ENCODE measurements at places on chromosomes 13 and 19.

DNA sequence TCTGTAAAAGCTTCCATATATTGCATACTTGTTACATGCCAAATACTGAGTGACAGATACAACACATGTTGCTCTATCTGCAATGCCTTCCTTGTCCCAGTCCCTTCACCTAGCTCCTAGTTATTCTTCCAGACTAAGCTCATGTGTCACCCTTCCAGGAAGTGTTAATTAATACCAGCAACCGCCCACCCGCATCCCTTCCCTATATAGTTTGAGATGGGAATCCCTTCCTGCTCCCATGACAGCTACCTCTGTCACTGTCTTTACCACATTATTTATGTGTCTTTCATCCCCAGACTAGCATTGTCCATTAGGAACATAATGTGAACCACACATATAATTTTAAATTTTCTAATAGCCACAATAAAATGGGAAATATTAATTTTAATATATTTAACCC, 49.5 kb upstream of the FRY start:
- no peak for DNase-seq

DNA sequence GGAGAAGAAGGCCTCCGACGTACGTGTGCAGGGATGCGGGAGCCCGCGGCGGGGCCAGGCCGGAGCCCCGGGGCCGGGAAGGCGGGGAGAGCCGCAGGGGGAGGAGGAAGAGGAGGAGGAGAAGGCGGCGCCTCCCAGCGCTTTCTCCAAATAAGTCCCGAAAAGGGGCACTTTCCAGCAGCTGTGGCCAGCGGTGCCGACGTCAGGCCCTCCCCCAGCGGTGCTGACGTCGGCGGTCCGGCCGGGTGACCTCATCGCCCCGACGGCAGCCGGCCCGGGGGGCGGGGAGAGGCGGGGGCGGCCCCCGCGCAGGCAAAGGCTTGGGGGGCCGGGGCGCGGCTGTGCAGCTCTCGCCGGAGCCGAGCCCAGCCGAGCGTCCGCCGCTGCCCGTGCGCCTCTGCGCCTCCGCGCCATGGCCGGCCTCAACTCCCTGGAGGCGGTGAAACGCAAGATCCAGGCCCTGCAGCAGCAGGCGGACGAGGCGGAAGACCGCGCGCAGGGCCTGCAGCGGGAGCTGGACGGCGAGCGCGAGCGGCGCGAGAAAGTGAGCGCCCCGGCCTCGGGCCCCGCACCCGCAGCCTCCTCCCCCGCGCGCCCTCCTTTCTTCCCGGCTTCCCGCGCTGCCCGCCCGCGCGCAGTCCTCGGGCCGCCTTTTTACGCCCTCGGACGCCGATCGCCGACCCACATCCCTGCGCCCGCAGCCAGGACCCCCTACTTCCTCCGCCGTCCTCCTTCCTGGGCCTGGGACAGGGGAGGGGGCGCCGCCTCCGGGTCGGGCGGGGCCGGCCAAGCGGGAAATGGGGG, at the start of gene TPM4:
Gene TPM4 (plus strand): TSS at position 342 of the 804 bp plus-strand sequence. CDS start 71 bp downstream, at position 413.
- peak; percentile 97 for DNase-seq

- DNase-seq, result no peak
Observed at GRCh38 chr13:102718746-102719145, 23.9 kb upstream of the METTL21C start.

- peak; percentile 80 for DNase-seq
Observed at GRCh38 chr13:60431108-60431700, 34.2 kb downstream of the TDRD3 start.

DNA sequence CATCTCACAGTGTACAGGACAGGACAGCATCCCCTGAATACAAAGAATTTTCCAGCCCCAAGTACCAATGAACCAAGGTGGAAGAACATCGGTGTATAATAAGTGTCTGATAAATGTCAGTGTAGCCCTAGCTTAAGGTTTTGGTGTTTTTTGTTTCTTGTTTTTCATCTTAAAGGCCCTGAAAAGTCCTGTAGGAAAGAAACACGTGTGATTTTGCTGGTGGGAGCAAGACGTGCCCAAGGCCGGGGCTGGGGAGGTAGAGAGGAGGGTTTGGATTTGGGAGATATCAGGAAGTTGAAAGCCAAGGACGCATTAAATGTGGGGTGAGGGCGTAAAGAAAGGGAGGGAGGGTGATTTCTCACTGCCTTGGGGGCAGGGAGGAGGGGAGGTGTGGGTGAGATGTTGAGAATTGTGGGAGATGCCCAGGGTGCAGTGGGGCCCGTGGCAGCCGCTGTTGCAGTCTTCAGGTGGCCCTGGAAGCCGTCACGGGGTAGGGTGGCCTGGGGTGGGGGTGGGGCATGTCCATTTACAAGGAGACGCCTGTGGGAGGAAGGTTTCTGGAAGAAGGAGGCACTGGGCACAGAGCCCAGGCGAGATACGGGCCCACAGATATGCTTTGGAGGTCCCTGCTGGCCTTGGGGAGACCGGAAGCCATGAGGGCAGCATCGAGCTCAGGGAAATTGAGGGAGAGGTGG, 6.7 kb downstream of the CAMSAP3 start:
- DNase-seq, result peak; percentile 11

DNA sequence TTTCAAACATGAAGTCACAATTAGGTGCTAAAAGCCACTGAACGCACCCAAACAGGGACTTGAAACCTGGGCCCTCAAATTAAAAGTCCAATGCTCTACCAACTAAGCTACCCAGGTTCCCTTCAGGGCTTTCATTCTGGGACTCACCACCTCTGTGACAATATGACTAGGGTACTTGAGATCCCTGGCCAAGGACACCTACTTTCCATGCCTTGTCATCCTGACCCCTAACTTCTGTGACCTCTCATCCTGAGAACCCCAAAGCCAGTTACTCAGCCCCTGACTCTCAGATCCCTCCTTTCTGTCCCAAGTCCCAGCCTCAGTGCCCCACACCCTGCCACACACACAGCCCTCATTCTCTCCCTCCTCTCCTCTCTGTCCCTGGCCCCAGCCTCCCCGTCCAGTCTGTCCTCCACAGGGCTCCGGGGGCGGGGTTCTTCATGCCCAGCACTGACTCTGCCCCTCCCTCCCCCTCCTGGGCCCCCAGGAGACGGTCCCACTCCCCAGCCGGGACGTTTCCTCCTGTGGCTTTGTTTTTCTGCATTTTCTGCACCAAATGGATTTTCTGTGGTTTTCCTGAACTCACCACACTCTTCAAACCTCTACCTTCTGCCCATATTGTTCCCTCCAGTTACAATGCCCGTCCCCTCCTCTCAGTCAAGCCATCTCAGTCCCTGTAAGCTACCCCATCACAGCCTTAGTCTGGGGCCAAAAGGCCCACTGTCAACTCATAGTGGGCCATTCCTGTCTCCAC, 7.0 kb downstream of the RCN3 start:
- no peak for DNase-seq

DNA sequence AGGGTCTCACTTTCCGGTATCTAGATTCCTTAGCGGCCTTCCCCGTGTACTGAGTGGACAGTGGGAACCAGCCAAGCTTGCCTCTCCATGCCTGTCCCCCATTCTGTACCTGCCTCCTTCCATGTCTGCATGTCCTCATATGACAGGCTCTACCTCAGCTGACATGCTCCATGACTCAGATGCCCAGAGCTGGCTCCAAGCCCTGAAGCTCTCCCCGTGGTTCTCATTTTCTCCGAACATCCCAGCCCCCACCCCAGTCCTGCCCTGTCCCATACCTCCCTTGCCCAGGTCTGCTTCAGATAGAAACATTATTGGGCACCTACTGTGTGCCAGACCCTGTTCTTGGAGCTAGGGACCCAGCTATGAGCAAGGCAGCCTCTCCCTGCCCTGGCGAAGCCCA, 17.1 kb upstream of the SHFL start:
- DNase-seq, result no peak

DNA sequence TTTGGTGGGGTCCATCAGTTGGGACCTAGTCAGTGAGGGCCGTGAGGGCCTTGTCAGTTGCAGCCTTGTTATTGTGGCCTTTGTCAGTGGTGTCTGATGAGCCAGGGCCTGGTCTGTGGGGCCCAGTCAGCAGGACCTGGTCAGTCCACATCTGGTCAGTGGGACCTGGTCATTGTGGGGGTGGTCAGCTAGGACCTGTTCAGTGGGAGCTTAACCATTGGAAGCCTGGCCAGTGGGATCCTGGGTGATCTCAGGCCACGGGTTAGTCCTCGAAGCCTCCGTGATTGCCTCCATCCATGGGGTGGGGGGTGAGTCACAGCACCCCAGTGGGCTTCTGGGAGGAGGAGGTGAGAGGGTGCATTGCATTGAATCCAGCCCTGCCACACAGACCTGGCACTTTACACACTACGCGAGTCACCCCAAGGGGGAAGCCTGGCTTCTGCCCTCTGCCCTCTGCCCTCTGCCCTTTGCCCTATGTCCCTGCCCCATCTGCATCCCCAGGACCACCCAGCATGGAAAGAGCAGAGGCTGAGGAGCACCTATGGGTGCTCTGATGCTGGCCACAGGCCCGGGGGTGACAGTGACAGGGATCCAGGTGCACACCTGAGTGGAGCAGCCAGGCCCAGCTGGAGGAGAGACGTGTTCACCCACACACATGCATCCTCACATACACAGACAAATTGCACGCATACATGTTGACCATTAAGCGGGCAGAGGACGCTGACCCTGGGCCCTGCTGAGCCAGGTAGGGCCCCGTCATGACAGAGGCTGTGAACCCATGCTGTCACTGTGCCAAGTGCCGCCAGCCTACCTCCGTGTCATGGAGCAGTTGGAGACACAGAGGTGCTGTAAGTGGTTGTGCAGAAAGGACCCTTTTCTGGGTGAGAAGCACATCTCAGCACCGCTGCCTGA, 59.8 kb upstream of the TPM4 start:
- no peak for DNase-seq

- no peak for DNase-seq
Observed at GRCh38 chr13:31036731-31037695, 104.6 kb downstream of the TEX26 start.

DNA sequence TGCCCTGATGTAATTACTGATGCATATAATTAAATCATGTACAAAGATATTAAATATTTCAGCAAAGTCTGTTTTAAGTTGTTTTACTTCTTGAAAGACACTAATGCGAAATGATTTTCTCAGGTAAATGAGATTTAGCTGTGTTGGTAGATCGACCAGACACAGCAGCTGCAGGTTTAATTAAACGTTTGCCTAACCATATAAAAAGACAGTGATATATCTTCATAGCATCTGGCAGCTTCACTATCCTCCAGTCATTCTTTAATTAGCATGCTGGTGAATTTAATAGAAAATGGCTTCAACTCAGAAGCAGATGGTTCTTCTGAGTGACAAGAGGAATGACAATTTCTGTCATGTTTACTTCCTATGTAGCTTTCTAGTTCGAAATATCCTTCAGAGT, 69.3 kb downstream of the NHLRC3 start:
- DNase-seq, result no peak

DNA sequence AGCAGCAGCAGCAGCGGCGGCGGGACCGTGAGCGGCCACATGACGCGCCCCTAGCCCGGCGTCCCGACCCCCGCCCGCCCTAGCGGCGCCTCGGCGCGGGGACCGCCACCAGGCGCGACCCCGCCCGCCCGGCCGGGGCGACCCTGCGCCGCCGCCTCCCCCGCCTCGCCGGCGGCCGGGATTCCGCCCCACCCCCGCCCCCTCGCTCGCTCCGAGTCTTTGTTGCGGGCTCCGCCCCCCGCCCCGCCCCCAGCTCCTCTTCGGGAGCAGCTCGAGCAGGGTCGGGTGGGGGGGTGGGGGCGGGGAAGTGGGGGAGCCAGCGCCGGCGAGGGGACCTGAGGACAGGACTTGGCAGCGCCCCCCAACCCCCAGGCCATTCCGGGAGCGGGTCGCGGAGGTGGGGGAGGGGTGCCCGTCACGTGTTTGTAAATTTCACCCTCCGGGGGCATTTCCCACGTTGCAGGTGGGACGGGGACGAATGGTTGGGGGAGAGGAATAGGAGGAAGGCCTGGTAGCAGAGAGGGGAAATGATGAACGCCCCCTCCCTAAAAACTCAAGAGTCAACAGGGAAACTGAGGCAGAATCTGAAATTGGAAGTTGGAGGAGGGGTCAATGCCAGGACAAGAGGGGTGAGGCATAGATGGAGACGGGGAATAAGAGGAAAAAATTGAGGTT, at the start of gene OLFM2:
Gene OLFM2 (minus strand): TSS at position 190 of the 675 bp plus-strand sequence. CDS start 149 bp downstream, at position 41.
- DNase-seq, result peak; percentile 22

DNA sequence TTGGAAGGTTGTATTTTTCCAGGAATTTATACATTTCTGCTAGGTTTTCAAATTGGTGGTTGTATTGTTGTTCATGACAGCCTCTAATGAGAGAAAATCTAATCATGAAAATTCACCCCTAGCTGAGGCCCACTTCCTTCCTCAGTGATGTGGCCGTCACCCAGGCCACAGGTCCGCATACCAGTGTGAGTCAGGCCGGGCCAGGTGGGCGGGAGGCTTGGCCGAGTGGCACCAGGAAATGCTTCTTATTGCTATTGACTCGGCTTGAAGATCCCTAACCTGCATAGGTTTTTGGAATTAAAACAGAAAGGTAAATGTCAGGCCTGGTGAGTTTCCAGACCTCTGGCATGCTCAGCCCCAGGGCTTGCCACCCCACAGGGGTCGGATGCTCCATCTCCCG, 88.7 kb downstream of the SCGB2B2 start:
- no peak for DNase-seq

- no peak for DNase-seq
Observed at GRCh38 chr19:54480051-54480450, 7.0 kb upstream of the CDC42EP5 start.

- DNase-seq, result no peak
Observed at GRCh38 chr13:42569576-42570344, 4.2 kb upstream of the TNFSF11 start.

GRCh38 chr19:5595129-5595528, 27.4 kb upstream of the TINCR start:
- no peak for DNase-seq

GRCh38 chr19:40155749-40156265, 35.4 kb upstream of the MAP3K10 start:
- no peak for DNase-seq

GRCh38 chr13:23699271-23699670, 129.1 kb downstream of the TNFRSF19 start:
- no peak for DNase-seq

DNA sequence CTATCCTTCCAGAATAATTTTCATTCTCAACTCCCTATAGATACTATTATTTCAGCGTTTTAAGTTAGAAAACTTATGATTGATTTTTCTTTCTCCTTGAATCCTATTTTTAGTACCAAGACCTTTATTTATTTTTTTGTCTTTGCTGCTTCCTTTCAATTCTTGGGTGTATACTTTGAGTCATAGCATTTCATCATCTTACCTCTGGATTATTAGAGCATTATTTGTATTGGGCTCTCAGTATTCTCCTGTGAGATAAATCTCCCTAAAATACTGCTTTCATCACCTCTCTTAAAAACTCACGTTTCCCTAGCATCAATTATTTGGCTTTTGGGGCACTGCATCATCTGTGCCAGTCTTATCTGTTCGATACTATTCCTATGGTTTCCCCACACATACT, 222.8 kb downstream of the POSTN start:
- no peak for DNase-seq

- no peak for DNase-seq
Observed at GRCh38 chr19:43460362-43461016, 4.9 kb downstream of the LYPD3 start.

DNA sequence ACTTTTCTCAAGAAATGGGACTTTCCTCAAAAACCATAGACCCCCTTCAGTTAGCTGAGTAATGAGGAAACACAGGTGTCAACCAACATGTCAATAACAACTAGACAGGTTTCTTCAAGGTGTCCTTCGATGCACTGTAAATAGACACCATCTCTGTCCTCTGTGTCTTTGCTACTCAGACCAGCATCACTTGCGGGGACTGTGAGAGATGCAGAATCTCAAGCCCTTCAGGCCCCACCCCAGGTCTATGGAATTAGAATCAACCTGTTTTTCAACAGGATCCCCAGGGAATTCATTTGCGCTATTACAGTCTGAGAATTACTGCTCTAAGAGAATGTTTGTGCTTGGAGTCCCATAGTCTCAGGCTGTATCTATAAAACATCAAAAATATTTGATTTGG, 469.9 kb downstream of the COG6 start:
- no peak for DNase-seq

- DNase-seq, result no peak
Observed at GRCh38 chr13:27403727-27404385, 20.6 kb upstream of the GTF3A start.

All from lung (tissue), 17 donors.